Mucosa of descending colon (tissue), 3 donors: ENCODE measurements at places on chromosomes 4 and X. TPM values are rescaled to one million over a fixed set of nuclear protein-coding genes. Genes with fewer than 3 reads are reported as not detected.
A peak's percentile ranks its signal among the peaks of the same experiment; 100 is the strongest.

AKAP4 gene
- not detected for total RNA-seq

DNA sequence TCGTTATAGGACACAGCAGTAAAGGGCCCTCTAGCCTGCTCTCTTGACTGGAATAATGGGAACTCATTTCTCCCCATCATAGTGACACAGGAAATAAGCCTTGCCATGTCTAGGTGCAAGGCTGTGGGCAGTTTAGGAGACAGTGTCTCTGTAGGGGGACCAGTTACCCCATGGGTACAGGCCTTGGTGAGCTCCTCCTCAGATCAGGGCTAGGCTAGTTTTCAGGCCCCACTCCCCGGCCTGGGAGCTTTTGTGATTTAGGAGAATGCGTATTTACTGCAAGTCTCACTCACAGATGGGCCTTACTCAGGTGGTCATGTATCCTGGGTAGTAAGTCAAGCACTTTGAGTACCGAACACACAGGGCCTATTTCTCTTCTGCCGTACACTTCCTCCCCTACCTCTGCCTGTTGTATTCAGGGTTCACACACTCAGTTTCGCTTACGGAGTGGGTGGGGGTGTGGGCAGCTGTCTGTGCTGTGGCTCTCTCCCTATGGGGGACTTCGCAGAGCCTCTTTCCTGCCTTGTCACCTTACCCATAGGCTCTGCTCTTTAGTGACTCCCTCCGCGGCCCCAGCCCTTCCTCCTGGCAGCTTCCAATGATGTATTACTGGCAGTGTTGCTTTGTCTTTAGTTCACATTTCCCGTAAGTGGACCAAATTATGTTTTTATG lies 34.2 kb downstream of the FAM193A start:
- DNase-seq = no peak

- peak; percentile 89 for DNase-seq
Observed at GRCh38 chrX:68827848-68828624, 785 bp upstream of the EFNB1 start.

- no peak for DNase-seq
Observed at GRCh38 chr4:48329193-48329592, 12.1 kb upstream of the SLAIN2 start.

DNA sequence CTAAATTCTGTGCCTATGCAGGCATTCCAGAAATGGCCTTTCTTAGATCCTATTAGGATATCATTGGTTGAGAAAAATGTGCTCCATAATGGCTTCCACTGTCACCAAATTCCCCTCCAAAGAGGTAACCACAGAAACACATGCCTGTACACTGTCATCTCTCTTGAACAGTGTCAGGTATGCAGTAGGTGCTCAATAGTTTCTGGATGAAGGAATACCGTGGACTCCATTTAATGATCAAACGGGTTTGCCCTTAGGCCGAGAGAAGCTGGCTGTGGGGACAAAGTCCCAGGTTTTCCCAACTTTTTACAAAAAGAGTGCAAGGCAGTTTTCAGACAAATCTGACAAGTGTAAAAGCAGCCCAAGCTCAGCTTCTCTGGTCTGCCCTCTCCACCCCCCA lies 16.5 kb upstream of the MTM1 start:
- no peak for DNase-seq

DNA sequence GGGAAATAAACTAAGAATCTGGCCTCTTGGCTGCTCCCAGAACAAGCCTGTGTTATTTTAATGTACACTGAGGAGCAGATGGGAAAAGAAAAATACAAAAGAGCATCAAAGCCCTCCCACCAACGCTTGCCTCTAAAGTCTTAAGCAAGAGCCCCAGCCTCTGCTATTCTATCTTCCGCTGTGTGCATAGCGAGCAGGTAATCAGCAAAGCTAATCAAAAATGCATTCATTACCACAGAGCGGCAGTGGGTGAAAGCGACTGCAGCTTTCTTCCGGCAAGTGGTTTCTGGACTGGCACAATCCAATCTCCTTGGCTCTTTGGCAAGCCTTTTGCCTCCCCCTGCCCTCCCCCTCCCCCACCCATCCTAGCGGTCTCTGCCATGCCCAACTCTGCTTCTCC lies 13.5 kb upstream of the GRIA3 start:
- no peak for DNase-seq

DNA sequence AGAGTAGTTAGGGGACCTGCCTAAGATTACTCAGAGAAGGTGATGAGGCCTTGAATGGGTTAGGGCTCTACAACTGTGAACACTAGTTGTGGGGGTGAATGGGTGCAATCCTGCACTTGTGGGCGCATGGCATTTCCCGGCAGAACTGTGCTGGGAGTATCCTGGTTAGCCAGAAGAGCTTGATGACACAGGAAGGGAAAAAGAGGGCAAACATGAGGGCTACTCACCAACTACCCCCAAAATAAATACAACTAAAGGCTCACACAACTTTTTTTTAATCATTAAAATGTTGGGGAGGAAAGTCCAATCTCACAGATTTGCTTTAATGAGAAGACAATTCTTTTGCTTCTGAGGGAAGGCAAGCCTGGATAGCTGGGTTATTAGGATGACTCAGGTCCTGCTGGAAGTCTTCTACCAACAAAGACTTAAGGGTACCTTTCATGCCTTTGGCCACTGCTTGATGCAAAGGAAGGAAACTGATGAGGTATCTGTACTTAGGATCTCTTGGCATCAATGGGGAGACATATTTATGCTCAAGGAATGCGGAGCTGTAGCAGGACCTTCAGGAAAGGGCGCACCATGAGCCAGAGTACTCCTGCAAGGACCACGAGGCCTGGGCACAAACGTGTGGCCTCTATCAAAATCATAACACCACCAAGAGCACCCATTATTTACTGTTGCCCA lies 2.6 kb downstream of the PHKA2 start:
- no peak for DNase-seq

DNA sequence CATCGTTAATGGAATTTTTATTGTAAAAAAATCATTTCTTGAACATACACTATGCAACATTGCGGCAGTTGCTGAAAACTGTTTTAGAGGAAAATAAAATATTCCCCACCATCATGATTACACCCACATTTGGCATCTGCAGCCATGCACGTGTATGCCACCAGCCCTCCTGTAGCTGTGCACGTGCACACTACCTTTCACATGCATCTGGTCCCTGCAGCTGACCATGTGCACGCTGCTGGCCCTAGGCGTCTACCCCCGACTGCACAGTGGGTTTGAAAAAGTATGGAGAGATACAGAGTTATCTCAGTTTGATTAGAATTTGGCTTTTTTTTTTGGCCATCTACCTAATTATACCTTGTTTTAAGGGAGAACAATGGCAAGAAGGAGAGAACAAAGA lies 569.8 kb upstream of the IGFBP7 start:
- DNase-seq = no peak

- no peak for DNase-seq
Observed at GRCh38 chr4:166956484-166956883, 277.8 kb downstream of the SPOCK3 start.

DNA sequence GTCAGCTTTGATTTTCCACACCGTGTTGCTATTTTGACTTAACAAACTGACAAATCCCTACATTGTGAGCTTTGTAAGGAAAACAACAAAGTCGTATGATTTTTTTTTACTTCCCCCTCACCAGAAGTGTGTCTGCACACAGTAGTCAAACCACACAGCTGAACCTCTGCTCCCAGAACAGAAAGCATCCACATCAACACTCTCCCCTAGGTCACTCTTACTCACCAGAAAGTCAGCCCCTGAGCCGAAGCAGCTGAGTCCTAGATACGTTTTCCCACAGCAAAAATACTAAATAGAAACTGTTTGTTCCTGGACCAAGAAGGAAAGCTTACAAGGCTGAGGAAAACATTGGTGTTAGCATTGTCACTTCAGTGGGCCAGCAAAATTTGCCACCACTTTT lies 305.7 kb downstream of the DHX15 start:
- DNase-seq = no peak

ANOS1 gene
- total RNA-seq = 0.48 TPM

GRCh38 chr4:173855015-173855414 lies 325.0 kb upstream of the HAND2 start:
- DNase-seq = no peak

- peak; percentile 72 for DNase-seq
Observed at GRCh38 chrX:10620121-10620699, at the start of gene MID1. Gene MID1 (minus strand): TSS chrX:10620585. CDS start chrX:10567547, 53,038 bp downstream.

FRG1 gene
- total RNA-seq = 32.4 TPM

TCP11X1 gene
- not detected for total RNA-seq

GRCh38 chr4:101252721-101253120 lies 94.6 kb downstream of the PPP3CA start:
- DNase-seq = no peak

- no peak for DNase-seq
Observed at GRCh38 chrX:25296850-25297249, 281.1 kb upstream of the ARX start.

SSX4 gene
- not detected for total RNA-seq

DNA sequence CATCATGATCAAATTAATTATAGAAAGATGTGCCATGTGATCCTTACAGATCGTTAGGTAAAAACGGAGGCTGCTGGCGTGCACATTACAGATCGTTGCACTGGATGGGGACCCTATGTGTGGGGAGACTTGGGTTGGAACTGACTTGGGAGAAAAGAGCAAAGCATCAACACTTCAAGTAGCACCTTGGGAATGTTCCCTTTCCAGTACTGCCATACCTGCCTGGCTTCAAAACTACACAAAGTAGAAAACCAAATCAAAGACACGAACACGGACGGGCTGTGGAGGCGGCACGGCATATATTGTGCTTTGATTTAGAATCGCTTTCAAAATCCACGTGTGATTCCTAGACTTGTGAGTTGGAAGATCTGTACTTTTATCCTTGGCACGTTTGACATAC lies 898 bp downstream of the CMC4 start:
- DNase-seq = no peak

- no peak for DNase-seq
Observed at GRCh38 chrX:25083661-25084060, 67.9 kb upstream of the ARX start.

- no peak for DNase-seq
Observed at GRCh38 chrX:30900227-30900626, 11.2 kb upstream of the TAB3 start.

DNA sequence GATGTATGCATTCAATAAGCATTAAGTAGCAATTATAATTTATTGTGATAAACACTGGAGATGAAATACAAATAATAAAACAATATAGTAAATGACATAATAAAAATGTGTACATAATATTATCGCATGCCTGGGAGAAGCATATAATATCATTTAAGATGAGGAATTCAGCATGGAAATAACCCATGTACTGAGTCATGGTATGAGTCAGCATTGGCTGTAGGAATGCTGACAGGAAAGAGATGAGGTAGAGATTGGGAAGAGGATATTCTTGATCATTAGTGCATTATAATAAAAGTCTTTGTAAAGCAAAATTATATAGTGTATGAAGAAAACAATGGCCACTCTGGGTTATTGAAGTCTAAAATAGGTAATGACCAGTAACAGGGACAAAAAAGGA lies 82.8 kb downstream of the MAGEB10 start:
- DNase-seq = no peak

DNA sequence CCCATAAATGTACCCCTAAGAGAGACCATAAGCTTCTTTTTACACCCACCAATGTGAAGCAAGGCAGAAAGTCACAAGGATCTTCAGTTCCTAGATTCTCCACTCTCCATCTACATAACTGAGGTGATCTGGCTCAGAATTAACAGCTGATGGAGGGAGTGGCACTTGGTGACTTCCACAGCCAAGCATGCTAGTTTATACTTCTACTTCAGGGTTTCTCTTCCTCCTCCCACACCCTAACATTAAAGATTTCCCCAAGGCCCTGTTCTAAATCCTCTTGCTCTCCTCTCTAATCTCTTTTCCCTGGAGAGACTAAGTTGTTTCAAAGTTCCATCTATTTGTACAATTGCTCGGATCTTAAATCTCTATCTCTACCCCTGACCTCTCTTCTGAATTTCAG lies 81.1 kb downstream of the MBNL3 start:
- DNase-seq = no peak

- no peak for DNase-seq
Observed at GRCh38 chr4:156734965-156735895, 236.4 kb downstream of the PDGFC start.

- no peak for DNase-seq
Observed at GRCh38 chr4:92163348-92163747, 140.4 kb upstream of the GRID2 start.

GJB1 gene
- total RNA-seq = 58.2 TPM

SSX7 gene
- not detected for total RNA-seq

GRCh38 chr4:100936661-100937375 lies 410.5 kb downstream of the PPP3CA start:
- no peak for DNase-seq

DNA sequence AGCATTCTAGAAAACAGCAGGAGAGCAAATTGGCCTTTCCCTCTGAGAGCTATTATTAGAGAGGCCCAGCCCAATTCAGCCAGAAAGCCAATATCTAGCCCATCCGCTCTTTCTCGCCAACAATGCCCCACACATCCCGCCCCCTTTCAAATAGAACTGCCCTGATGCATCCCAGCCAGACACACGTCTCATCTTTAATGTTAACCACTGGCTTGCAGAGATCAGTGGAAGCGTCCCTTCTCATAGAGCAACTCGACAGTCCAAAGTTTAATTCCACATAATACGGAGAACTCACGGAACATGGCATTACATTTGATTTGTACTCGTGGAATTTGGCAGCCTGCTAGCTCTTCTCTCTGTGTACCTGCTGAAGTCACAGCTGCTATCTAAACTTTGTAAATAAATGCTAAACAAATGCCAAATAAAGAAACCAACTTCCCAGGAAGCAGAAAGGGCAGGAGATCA lies 304.4 kb downstream of the DHX15 start:
- no peak for DNase-seq

- no peak for DNase-seq
Observed at GRCh38 chrX:2263203-2263602, 237.6 kb downstream of the DHRSX start.

DNA sequence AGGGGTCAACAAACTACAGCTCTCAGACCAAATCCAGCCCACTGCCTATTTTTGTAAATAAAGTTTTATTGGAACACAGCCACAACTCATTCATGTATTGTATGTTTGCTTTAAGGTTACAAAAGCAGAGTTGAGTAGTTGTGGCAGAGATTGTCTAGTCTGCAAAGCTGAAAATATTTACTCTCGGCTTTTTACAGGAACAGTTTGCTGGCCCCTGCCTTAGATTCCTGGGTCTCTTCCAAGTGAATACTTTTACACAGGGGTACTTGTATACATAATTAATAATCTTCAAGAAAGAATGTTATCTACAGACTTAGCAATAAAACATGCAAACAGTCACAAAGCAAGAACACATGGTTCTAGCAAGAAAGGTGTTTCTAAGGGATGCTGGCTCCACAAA lies 154.2 kb downstream of the AMELX start:
- DNase-seq = no peak

FREM3 gene
- not detected for total RNA-seq

GRCh38 chr4:15413623-15414019 lies 14.2 kb upstream of the C1QTNF7 start:
- DNase-seq = no peak

- DNase-seq = no peak
Observed at GRCh38 chrX:47838361-47838760, 1.7 kb downstream of the ZNF81 start.

- DNase-seq = no peak
Observed at GRCh38 chrX:77640702-77641101, 145.3 kb downstream of the ATRX start.

GRCh38 chrX:11759461-11760311 lies 1.6 kb downstream of the MSL3 start:
- DNase-seq = peak; percentile 76

MAGEB17 gene
- total RNA-seq = not detected
